ENCODE measurements at places on chromosomes 3 and 15.

- no peak for DNase-seq
These were observed 26.1 kb downstream of the SKIL start for GRCh38 chr3:170383567-170383966.

DNA sequence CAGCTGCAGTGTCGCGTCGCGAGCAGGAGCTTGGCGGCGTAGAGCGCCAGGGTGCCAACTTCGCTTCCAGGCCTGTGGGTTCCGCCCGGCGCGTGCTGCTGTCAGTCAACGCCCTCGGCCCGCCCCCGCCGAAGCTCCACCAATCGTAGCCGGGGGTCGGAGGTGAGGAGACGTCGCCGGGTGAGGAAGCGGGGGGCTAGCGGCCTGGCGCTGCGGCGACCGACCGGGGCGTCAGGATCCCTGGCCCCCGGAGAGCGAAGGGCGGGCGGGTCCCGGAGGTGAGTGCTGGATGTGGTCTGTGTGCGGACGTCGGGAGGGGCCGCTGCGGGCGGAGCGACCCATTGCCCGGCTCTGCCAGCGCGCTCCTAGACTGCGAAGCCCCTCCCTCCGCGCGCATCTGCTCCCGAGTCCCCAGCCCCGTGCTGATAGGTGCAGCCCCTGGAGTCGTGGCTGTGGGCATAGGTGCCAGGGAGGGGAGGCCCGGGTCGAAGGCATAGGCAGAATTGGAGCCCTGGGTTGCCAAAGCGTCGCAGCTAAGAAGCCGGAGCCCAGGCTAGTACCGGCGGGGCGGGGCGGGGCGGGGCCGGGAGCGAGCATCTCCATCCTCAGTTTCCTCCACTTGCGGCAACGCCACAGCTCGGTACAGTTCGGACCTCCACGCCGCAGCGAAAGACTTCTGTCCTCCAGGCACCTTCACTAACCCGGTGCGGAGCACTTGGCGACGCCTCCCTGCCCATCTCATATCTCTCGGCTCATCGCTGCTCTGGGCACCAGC, at the start of gene NXPE3:
Gene NXPE3, plus strand, starts transcription at position 165 of the 775 bp plus-strand sequence. CDS start 6,386 bp downstream, outside the sequence.
- peak; percentile 47 for DNase-seq

GRCh38 chr3:37502621-37503020, 328.2 kb upstream of the LRRFIP2 start:
- DNase-seq = no peak

GRCh38 chr3:14902719-14903118, 44.7 kb upstream of the NR2C2 start:
- no peak for DNase-seq

- DNase-seq = no peak
These were observed 26.0 kb downstream of the CYP19A1 start for GRCh38 chr15:51312166-51313073.

DNA sequence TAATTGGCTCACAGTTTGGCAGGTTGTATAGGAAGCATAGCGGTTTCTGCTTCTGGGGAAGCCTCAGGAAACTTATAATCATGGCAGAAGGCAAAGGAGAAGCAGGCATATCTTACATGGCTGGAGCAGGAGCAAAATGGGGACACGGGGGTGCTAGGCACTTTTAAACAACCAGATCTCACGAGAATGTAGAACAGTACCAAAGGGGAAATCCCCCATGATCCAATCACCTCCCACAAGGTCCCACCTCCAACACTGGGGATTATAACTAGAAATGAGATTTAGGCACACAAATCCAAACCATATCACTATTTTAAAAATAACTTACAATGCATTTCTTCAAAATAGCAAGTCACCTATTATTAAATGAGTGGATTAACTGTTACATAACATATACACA, 47.1 kb upstream of the ANKRD28 start:
- no peak for DNase-seq

GRCh38 chr3:57135964-57136719, 29.0 kb downstream of the IL17RD start:
- DNase-seq = no peak

- no peak for DNase-seq
These were observed 159.5 kb upstream of the CNTN6 start for GRCh38 chr3:933326-933725.

Data from Panc1 (cell line).